NCI-H1092 treated with DMSO at 0.1 percent for 48 hours (cell line): ENCODE measurements at places on chromosomes 2 and 18.

DNA sequence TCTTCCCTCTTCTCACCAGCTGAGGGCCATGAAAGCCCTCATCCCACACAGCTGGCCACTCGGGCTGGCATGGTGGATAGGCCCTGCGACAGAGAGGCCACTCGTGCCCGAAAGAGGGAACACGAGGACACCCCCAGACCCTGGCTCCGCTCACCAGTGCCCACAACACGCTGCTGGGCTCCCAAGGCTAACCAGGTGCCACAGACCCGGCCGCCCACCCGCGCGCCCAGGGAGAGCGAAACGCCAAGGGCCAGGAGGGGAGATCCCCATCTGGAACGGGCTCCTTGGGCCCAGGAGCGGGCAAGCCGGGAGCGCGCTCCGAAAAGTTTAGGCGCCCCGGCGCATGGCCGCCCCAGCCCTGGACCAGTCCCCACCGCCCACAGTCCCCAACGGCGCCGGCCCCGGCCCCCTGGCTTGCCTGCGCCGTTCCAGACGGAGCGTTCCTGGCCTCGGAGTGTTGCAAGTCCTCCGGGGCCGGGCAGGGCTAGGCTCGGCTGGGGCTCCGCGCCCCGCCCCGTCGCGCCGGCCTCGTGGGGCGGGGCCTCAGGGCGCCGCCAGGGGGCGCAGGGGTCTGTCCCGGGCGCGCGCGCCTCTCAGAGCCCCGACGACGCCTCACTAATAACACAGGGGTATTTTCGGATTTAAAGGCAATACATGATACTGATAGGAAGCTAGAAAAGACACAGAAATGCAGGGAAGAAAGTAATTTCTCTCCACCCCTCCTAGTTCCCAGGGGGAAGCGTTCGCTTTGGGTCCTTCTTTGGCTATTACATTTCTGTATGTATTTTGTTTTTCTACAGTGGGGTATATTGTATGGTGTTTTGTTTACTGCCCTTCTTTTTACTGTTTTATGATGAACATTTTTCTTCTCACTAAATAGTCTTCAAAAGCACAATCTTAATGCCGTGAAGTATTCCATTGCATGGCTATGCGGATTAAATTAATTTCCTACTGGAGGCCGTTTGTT lies at the start of gene TMBIM1:
TSS of gene TMBIM1 (minus strand) at position 456 of the 967 bp plus-strand sequence. CDS start 10,362 bp downstream, outside the sequence.
- no peak for DNase-seq

DNA sequence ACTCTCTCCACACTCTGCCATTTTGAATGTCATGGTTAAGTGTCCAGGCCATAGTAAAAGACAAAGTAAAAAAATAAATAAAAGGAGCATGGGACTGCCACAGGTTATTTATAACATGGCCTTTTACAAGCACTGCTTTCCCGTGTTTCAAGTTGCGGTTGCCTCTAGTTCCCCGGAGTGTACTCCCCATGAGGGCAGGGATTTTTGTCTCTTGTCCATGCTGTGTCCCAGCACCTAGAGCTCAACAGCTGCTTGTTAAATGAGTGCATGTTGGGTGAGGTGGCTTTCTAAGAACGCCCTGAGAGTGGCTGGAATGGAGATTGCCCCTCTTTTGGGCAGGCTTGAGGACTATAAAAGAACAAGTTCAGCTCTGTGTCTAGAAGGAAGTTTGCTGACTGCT lies 8.4 kb downstream of the CAVIN2 start:
- DNase-seq = no peak

- no peak for DNase-seq
Measured at GRCh38 chr18:44884431-44884830, 203.7 kb downstream of the SETBP1 start.

GRCh38 chr2:186042207-186043028 lies 303.8 kb downstream of the FSIP2 start:
- no peak for DNase-seq

- peak; percentile 35 for DNase-seq
Measured at GRCh38 chr2:186256540-186256939, 229.5 kb upstream of the ZC3H15 start.

DNA sequence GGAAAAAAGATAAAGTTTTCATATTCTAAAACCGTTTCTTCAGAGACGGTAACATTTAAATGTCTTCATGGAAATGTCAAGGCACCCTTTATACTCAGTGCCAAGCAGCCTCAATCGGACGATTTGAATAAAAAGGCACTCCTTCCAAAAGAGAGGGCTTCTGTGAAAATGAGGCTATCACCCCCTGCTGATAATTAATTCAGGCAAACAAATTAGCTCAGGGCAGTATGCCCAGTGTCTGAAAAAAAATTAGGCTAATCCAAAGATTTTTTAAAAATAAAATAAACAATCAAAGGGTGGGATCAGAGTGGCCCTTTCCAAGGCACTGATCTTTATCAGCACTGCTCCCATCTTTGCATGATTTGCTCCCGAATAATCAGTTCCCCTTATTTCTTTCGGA lies 151.0 kb upstream of the PID1 start:
- peak; percentile 50 for DNase-seq

- no peak for DNase-seq
Measured at GRCh38 chr2:212709280-212709679, 170.7 kb upstream of the ERBB4 start.

DNA sequence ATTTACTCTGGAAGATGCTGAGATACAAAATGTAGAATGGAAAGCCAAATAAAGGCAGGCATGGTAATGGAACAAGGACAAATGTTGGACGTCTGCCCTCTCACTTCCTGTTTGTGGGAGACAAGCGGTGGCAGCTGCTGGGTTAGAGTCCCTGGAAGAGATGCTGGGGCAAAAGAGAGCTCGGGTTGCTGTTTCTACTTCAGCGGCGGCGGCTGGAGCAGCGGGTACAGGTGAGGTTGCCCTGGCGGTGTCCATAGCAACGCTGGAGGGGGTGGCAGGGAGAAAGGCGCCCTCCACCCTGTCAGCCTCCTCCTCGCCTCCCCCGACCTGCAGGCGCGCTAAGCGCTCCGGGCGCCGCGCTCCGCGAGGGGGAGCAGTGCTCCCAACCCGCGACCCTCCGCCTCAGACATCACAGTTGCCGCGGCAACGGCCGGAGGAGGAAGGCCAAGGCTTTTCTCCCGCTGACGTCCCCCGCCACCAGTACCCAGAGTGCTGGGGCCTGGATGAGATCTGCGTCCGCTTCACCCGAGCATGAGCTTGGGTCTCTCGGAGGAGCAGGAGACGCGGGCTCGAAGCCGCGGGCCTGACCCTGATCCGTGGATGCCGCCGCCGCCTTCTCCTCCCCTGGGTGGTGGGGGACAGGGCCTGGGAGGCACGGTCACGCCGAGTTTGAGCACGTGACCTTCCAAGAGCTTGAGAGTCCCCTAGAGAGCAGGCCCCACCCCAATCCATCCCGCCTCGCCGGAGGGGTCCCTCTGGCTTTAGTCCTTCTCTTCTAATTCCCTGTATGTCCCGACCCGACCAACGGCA lies 65.6 kb downstream of the NOL4 start:
- peak; percentile 100 for DNase-seq

- DNase-seq = no peak
Measured at GRCh38 chr2:168210895-168211570, 36.4 kb downstream of the STK39 start.

GRCh38 chr2:189639007-189639609 lies 22.2 kb upstream of the ASNSD1 start:
- DNase-seq = no peak

- no peak for DNase-seq
Measured at GRCh38 chr2:65373365-65373918, 59.0 kb downstream of the SPRED2 start.

GRCh38 chr2:176261136-176261535 lies 8.1 kb upstream of the MTX2 start:
- no peak for DNase-seq

DNA sequence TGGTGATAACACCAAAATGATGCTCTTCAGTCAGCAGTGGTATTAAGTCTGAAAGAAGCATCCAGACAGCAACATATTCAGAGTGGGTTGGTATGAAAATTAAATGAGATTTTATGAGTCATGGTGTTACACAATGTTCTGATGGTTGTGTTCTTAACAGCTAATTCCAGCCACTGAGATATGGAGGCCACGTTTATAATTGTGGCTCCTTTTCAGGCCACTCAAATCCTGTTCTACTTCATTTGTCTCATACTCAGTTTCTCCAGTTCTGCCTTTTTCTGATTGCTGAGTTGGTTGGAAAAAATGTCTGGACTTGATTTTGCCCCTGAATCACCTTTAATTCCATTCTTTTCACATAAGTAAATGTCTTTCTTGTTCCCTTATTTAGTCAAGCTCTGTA lies 162.7 kb upstream of the COL3A1 start:
- DNase-seq = no peak

DNA sequence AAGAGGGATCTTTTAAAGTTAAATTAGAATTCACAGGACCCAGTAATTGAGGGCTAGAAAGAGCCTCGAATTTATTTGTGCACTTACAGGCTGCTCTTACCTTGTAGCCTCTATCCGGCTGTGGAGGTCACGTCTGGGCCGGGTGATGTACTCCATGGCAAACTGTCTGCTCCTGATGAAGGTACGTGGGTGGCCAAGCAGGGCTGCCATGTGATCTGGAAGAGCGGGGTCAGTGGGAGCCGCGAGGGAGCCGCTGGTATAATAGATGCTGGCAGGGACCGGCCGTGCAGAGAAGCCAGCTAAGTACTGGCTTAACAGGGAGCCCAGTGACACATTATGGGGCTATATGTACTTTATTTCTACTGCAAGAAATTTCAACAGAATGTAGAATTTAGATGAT lies 59.2 kb downstream of the ADI1 start:
- DNase-seq = no peak

DNA sequence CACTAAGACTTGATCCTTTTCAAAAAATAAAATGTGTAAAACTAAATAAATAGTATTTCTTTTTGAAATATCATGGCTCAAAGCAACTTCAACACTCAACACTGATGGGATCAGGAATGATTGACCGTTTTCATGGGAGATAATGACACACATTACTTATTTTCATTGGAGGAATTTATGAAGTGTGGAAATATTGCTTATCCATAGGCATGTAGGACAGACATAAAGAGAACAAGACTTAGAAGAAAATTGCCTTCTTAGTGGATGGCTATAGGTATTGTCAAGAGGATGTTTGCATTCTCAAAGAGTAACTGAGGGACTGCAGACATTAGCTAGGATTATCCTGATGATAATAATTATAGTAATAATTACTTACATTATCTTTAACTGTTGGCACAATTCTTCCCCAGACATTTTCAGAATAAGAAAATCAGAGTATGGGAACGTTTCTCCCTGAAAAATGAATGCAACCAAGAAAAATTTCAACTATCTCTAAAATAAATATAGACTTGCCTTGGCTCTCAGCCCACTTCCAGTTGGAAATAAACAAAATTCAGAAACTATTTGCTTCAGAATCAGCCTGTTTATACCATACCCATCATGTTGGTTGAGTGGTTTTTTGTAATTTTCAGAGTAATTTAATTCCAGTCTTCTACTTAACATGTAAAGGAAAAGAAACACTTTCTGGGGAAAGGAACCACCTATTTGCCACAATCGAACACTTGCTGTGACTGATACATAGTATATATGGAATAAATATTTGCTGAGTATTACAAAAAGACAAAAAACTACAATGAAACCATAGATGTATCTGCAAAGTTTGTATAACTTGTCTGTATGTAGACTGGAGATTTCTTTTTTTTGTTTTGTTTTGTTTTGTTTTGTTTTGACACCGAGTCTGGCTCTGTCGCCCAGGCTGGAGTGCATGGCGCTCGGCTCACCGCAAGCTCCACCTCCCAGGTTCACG lies 165.7 kb downstream of the TMX3 start:
- DNase-seq = no peak

- no peak for DNase-seq
Measured at GRCh38 chr2:1702186-1702565, 42.1 kb downstream of the PXDN start.

DNA sequence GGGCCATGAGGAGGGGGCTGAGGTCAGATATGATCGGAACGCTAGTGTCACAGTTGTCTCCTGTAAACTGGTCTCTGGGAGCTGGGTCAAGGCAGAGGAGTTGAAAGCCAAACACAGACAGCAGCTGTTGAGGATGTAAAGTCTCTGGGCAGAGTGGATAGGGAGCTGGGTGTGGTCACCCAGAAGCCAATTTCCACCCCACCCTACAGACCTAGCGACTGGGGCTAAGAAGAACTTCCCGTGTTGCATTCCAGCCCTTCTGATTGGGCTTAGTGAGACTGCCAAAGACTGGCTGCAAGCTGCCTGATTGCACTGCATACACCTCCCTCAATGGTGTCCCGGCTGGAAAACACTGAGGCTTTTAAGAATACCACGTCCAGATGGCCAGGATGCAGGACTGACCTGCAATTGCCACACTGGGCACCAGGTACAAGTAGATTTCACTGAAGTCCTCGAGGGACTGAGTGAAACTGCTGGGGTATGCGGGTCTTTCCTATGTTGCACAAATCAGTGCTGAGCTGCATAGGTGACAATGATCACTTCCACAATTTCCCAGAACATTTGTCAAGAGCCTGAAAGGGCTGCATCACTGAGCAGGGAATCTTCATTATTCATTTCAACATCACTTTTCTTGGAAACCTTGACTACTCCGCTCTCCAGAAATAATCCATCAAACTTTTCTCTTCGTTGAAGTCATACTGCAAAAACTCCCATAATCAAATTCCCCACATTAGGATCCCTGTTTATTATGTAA lies 43.1 kb upstream of the EML4 start:
- no peak for DNase-seq
